ENCODE measurements at places on chromosomes 2 and 18. TPM values are rescaled to one million over a fixed set of nuclear protein-coding genes. Genes with fewer than 3 reads are reported as not detected.

UGT1A5 gene
- not detected for total RNA-seq

MATN3 gene
- not detected for total RNA-seq

POTEI gene
- total RNA-seq = not detected

CELF4 gene
- total RNA-seq = not detected

PRSS56 gene
- not detected for total RNA-seq

HOXD13 gene
- total RNA-seq = not detected

PAX3 gene
- total RNA-seq = not detected

MC5R gene
- total RNA-seq = not detected
